Ovary (tissue), 10 donors: ENCODE measurements at places on chromosomes 1 and 21. TPM values are rescaled to one million over a fixed set of nuclear protein-coding genes. Genes with fewer than 3 reads are reported as not detected.
A peak's percentile ranks its signal among the peaks of the same experiment; 100 is the strongest.

- no peak for DNase-seq
These were observed 4.7 kb upstream of the TINAGL1 start for GRCh38 chr1:31571340-31572295.

- DNase-seq = no peak
These were observed 114.3 kb downstream of the SLC35F3 start for GRCh38 chr1:234018816-234019215.

- no peak for DNase-seq
These were observed 17.3 kb upstream of the DISP3 start for GRCh38 chr1:11461531-11462137.

SPRR2A gene
- polyA plus RNA-seq = 0.21 TPM

DNA sequence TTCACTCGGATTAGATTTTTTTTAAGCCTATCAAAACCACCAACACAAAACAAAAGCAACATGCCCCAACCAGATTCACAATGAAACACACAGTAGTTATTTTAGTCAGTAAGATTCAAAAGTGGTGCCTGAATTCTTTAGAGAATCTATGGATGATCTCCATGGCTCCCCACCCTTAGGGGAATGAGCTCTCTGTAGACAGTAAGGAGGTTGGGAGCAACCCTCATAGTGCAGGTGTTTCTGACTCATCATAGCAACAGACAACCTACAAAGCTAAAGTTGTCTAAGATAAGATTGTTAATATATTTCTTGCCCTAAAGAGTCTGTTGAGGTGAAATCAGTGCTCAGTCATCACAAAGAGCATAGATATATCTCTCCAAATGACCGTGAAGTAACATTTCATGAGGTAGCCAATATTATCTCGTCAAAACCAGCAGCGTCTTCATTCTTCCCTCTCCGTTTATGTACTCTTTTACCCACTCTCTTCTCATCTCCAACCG lies 78.3 kb downstream of the ADAMTS1 start:
- DNase-seq = no peak

CFAP45 gene
- polyA plus RNA-seq = 0.50 TPM

DNA sequence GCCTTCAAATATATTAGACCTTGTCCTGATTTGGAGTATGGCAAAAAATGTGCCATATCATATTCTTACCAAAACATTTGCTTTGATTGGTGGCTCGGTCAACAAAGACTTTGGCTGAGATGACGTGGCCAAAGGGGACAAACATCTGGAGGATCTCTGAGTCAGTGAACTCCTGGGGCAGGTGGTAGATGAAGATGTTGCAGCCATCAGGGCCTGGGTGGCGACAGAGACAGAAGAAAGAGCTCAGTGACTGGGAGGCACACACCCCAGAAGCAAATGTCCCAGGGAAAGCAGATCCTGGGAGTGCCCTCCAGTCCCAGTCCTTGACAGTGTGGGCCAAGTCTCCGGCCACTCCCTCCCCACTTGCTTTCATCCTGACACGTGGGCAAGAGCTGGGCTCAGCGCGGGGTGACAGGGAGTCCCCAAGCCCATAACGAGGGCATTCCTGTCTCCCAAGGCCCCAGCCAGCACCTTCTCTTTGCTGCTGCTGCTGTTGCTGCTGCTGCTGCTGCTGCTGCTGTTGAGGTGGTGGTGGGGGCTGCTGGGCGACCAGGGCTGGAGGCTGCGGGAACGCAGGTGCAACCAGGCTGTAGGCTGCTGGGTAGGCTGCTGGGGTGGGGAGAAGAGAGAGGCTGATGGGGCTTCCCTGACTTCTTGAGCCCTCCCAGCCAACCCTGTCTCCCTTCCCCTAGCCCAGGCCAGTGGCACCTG lies 10.7 kb downstream of the CELF3 start:
- no peak for DNase-seq

DNA sequence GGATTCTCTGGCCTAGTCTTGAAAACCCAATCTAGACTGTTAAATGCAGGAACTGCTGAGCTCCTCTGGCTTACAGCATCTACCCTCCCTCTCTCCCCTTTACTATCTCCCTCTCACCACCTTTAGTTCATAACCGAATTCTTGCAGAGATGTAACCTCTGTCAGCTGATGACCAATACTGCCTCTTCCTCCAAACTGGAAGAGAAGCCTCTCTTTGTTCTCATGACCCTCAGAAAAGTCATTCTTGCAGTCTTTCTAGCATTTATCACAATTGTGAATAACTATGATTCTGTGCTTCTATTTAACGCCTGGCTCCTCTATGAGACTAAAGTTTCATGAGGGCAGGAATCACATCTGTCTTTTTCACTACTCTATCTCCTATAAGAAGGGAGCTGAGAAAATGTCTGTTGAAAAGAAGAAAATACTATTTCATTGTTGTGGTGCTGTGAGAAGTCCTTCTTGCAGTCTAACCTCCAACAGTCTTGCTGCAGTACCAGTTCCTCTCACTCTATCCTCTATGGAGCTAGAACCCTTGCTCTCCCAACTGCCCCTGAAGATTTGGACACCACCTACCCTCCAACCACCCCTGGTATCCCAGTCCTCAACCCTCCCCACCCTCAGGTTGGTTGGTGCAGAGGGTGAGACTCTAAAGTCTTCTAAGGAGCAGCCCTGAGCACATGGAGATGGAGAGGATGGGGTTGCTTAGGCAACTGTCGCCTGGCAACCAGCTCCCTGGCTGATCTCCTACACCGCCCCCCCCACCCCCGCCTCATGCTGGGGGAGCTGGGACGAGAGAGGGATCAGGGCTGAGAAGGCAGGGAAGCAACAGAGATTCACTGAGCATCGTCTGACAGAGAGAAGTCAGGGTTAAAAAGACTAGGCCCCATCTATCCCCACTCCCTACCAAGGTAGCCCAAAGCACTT lies 13.9 kb downstream of the MEF2D start:
- DNase-seq = no peak

DNA sequence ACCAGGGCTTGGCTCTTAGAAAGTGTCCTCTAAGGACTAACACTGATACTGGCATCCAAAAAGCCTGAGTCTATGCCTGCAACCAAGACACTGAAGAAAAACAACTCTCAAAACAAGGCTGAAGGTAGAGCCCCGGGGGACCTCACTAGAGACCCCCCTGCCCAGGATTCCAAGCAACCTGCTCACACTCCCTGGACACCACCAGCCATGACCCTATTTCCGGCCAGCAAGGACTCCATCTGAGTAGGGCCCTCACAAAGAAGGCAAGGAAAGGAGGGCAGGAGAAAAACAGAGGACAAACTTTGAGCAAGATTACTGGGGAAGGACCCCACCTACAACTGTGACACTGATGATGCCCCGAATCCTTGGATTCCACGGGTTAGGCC lies 343.1 kb downstream of the NPHP4 start:
- no peak for DNase-seq

- no peak for DNase-seq
These were observed 10.3 kb downstream of the SEMA4A start for GRCh38 chr1:156163712-156164111.

- DNase-seq = no peak
These were observed 9.8 kb downstream of the CACYBP start for GRCh38 chr1:175009532-175009931.

KLHDC9 gene
- 7.3 TPM for polyA plus RNA-seq

ATP1A1 gene
- polyA plus RNA-seq = 388 TPM

VWA1 gene
- 14.2 TPM for polyA plus RNA-seq

GRCh38 chr21:39114871-39115575 lies 68.2 kb downstream of the PSMG1 start:
- no peak for DNase-seq

- no peak for DNase-seq
These were observed 15.1 kb upstream of the MX1 start for GRCh38 chr21:41410767-41411448.

BTBD19 gene
- polyA plus RNA-seq = 7.1 TPM

GRCh38 chr1:1537626-1538250 lies 2.7 kb downstream of the TMEM240 start:
- DNase-seq = no peak

GRCh38 chr1:117069220-117069844 lies 9.2 kb downstream of the TTF2 start:
- no peak for DNase-seq

TNFAIP8L2 gene
- 2.1 TPM for polyA plus RNA-seq

DNA sequence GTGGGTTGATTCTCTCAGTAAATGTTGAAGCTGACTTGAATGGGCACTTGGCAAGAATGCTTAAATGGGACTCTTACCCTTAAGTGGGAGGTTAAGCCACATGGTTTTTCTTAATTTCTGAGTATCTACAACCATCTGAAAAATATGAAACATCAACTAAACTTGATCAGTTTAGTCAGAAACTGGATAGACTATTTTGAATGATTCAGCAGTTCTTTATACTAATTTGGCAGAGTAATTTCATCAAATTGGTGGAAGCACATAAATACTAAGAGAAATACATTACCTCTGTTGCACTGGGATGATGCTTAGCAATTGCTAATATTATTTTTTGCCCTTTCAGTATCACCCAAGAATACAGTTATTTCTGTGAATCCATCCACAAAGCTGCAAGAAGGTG lies 4.7 kb downstream of the VCAM1 start:
- DNase-seq = no peak

PPP1R15B gene
- 19.4 TPM for polyA plus RNA-seq

DNA sequence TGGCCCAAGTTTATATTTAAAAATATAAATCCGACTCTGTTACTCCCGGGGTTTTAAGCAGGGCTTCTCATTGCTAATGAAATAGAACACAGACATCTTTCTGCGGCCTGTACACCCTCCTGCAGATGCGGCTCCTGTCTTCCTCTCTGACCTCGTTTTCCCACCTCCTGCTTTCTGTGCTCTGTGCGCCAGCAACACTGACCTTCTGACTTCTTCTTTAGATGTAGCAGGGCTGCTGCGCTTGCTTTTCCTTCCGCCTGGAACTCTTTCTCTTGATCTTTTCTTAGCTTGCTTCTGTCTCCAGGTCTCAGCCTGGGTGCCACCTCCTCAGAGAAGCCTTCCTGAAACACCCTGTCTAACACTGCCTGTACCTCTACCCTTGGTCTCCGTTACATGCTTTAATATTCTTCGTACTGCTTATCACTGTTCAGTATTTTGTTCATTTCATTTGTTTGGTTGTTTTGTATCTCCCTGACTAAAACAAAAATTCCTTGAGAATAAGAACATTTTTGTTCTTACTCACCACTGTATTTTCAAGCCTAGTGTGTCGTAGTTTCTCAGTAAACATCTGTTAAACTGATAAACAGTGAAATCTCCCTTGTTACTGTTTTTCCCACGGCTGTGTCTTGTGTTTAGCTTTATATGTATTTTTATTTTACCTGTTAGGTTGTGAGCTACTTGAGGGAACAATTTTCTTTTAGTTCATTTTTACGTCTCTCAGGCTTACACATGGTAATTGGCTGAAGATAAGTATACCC lies 79.0 kb downstream of the ST3GAL3 start:
- peak; percentile 34 for DNase-seq

LDLRAD2 gene
- 0.88 TPM for polyA plus RNA-seq

- DNase-seq = no peak
These were observed 111.6 kb downstream of the RIPK4 start for GRCh38 chr21:41655259-41655658.

AMY1A gene
- polyA plus RNA-seq = not detected

DNA sequence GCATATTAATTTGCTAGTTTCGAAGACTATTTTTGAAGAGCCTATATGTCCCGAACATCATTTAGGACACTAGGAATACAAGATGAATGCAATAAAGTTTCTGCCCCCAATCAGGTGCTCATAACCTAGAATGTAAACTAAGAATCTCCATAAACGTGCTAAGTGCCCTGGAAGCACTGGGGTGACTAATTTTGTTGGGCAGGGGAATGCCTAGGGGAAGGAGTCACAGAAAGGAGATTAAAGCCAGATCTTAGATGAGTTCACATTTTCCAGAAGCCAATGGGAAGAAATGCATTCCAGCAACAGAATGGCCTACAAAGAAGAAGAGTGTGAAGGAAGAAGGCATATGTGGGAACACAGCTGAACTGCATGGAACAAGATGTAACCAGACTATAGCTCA lies 19.5 kb downstream of the SCYL3 start:
- DNase-seq = no peak

DNA sequence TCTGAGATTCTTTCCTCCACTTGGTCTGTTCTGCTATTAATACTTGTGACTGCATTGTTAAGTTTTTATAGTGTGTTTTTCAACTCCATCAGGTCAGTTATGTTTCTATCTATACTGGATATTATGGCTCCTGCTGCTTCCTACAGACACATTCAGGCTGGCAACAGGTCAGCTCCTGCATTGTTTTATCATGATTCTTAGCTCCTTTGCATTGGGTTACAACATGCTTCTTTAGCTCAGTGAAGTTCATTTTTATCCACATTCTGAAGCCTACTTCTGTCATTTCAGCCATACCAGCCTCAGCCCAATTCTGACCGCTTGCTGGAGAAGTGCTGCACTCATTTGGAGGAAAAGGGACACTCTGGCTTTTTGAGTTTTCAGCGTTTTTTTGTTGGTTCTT lies 37.3 kb upstream of the F3 start:
- no peak for DNase-seq

GRCh38 chr1:31479811-31480210 lies 66.8 kb downstream of the SERINC2 start:
- no peak for DNase-seq

- no peak for DNase-seq
These were observed 8.3 kb upstream of the TNFRSF9 start for GRCh38 chr1:7948960-7949359.

- no peak for DNase-seq
These were observed 85.7 kb downstream of the ITPKB start for GRCh38 chr1:226653311-226653921.

DNA sequence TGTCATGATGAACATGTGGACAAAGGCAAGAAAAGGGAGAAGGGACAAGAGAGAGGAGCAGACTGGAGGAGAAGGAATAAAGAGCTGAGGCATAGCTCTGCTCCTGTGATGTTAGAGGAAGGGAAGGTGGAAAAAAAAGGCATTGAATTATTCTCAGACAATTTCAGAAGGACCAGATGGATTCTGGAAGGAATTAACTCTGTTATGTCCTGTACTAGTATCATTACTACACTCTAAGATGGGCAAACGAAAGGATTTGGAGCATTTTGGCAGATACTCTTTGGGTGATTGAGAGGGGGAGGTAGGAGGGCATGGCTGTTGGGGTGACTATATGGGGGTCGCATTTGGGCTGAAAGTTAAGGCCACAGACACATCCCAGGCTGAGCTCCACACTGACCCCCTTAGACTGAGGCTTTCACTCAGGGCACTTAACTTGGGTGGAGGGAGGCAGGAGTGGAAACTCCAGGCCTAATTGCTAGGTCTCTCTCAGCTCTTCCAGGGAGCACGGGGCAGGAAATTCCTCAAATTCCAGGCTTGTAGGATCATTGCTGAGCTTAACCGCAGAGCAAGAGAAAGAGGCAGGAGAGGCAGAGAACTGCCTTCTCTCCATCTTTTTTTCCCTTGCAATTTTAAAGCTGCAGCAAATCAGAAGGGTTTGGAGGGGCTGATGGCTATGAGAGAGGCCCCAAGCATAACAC lies 25.9 kb downstream of the KIRREL1 start:
- DNase-seq = no peak
